Immature natural killer cell (primary cell): ENCODE measurements at places on chromosomes 2 and 18. TPM values are rescaled to one million over a fixed set of nuclear protein-coding genes. Genes with fewer than 3 reads are reported as not detected.

PFN4 gene
- not detected for polyA plus RNA-seq

CENPA gene
- polyA plus RNA-seq, result 0.62 TPM

REG3A gene
- polyA plus RNA-seq, result not detected

OSR1 gene
- not detected for polyA plus RNA-seq

CYTIP gene
- 111 TPM for polyA plus RNA-seq

SPOPL gene
- polyA plus RNA-seq, result 3.3 TPM

CHST9 gene
- not detected for polyA plus RNA-seq

SCG2 gene
- not detected for polyA plus RNA-seq

ZNF24 gene
- 83.3 TPM for polyA plus RNA-seq

ASPRV1 gene
- polyA plus RNA-seq, result 1.8 TPM

SUCLG1 gene
- 105 TPM for polyA plus RNA-seq

IHH gene
- not detected for polyA plus RNA-seq
